ENCODE measurements at places on chromosomes 4 and X.

- no peak for DNase-seq
Measured at GRCh38 chr4:145930592-145930991, 8.0 kb downstream of the ZNF827 start.

DNA sequence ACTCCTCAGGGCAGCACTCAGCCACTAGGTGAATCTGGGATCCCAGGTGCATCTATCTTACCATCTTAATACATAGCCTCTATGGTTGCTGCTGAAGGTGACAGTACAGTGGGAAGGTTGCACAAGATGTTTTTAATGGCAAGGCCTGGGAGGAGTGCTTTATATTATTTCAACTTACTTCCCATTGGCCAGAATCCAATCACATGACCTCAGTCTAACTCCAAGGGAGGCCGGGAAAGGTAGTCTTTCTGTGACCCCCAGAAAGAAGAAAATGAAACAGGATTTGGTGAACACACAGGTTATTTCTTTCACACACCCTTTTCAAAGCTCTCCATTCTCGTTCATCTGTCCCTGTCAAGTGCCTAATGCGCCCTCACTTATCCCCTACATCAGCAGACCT is 189.1 kb upstream of the ATP6AP2 start:
- no peak for DNase-seq

DNA sequence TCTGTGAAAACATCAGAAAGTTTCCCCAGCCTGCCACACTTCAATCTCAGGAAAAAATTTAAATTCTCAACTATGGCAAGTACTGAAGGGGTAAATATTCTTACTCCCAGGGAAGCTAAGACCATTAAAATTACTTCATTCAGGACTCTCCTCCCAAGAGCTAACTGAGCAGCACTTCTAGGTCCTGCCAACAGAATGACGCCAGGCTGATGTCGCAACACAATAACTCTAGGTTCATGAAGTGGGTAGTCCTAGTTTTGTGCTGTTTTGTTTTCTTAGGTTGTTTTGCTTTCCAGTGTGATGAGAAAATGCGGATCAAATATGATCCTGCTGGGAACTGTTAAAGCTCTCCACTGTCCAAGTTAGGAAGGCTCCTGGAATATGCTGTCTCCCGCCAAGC is 180.0 kb downstream of the NKX6-1 start:
- no peak for DNase-seq

GRCh38 chrX:31092476-31092875 is 20.6 kb upstream of the FTHL17 start:
- DNase-seq = no peak

- no peak for DNase-seq
Measured at GRCh38 chr4:61739887-61740286, 539.8 kb downstream of the ADGRL3 start.

DNA sequence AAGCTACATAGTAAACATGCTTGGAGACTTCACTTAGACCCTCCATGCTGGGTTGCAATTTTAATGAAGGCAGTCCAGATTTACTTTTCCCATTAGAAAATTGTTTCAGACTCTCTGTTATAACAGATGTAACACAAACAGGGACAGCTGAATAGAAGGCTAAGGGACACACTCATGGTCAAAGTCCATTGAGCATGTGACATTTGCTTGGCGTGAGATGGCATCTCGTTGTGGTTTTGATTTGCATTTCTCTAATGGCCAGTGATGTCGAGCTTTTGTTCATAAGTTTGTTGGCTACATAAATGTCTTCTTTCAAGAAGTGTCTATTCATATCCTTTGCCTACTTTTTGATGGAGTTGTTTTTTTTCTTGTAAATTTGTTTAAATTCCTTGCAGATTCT is 358.2 kb upstream of the CLNK start:
- DNase-seq = no peak

DNA sequence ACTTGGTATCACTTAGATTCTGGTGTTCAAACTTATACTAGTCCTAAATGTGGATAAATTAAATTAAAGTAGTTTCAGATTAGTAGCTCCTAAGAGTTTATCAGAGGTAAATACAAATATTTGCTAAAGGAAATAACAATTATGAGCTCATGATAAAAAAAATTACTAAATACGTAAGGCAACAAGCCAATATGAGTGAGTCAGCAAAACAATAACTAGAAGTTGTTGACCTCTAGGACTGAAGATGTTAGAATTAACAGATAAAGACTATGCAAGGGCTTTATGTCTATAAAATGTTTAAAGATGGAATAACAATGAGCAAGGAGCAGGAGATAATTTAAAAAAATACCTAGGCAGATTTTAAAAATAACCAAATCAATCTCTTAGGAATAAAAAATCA is 195.8 kb downstream of the CLCN4 start:
- no peak for DNase-seq

- DNase-seq = no peak
Measured at GRCh38 chrX:9952300-9952699, 14.9 kb upstream of the CLDN34 start.
